ENCODE measurements at places on chromosomes 5 and 9. TPM values are rescaled to one million over a fixed set of nuclear protein-coding genes. Genes with fewer than 3 reads are reported as not detected.

DNA sequence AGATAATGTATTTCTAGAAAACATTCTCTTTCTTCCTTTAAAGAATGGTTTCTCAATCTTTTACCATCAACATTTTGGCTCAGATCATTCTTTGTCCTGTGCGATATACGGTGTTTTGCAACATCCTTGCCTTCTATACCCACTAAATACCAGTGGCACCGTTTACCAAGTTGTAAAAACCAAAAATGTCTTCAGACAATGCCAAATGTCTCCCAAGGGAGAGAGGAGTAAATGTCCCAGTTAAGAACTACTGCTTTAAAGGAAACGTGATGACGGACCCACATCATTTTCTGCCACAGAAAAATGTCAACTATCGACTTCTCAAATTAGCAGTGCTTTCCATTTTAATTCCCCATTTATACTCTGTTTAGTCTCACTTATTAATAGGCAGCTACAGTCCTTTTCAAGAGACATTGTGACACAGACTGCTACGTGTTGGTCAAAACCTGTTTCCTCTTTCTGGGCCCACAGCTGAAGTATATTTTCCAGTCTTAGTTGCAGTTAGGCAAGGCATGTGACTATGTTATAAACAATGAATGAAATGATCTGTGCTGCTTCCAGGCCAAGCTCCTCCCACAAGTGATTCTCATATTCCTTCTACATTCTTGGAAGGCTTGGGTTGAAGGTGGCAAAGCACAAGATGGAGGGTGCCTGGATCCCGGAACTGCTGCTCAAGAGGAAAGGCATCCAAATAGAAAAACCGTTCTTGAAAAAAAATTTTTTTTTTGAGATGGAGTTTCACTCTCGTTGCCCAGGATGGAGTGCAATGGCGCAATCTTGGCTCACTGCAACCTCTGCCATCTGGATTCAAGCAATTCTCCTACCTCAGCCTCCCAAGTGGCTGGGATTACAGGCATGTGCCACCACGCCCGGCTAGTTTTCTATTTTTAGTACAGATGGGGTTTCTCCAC is 8.8 kb downstream of the PRXL2C start:
- no peaks in the 10 kb centered on the region for H3K4me1 ChIP-seq
- H3K27me3 ChIP-seq: no peaks in the 10 kb centered on the region
- no peak overlapping the region for H3K4me3 ChIP-seq
- H3K27ac ChIP-seq: no peak overlapping the region
- DNase-seq: no peak

GRCh38 chr5:144598451-144599068 is 427.9 kb downstream of the KCTD16 start:
- H3K36me3 ChIP-seq: no peaks in the 10 kb centered on the region
- H3K4me3 ChIP-seq: no peak overlapping the region
- no peaks in the 10 kb centered on the region for H3K27me3 ChIP-seq
- H3K4me1 ChIP-seq: no peaks in the 10 kb centered on the region
- H3K27ac ChIP-seq: no peak overlapping the region

GRCh38 chr5:154741415-154741814 is 13.8 kb upstream of the LARP1 start:
- H3K27ac ChIP-seq: no peak overlapping the region
- H3K27me3 ChIP-seq: no peaks in the 10 kb centered on the region
- no peak overlapping the region for H3K4me3 ChIP-seq
- no peaks in the 10 kb centered on the region for H3K4me1 ChIP-seq

GRCh38 chr5:143552680-143553079 is 149.2 kb upstream of the NR3C1 start:
- H3K27me3 ChIP-seq: no peaks in the 10 kb centered on the region
- no peak for DNase-seq
- H3K4me1 ChIP-seq: no peaks in the 10 kb centered on the region

DNA sequence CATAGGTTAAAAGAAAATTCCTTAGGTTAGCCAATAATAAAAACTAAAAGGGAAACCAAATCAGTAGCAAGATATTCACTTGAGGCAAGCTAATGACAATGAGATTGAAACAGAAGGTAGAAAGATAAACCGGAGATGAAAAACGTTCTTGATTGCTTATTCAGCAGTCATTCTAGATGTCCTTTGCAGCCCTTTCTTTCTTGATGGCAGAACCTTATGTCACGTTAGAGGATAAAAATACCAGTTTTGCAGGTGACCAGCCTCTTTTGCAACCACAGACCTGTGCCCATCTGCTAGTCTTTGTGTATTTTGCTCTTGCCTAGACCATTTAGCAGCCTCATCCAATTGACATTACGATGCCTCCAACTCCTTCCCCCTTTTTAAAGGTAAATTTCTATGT is 337.8 kb downstream of the DMAC1 start:
- H3K4me1 ChIP-seq: no peaks in the 10 kb centered on the region
- no peak overlapping the region for H3K27ac ChIP-seq
- no peaks in the 10 kb centered on the region for H3K36me3 ChIP-seq
- no peak for DNase-seq
- H3K4me3 ChIP-seq: no peak overlapping the region

GRCh38 chr5:96125231-96125891 is 163.7 kb upstream of the ELL2 start:
- H3K4me1 ChIP-seq: peaks cover 2% of the 10 kb centered on the region
- no peaks in the 10 kb centered on the region for H3K36me3 ChIP-seq
- no peak for DNase-seq
- H3K4me3 ChIP-seq: no peak overlapping the region
- H3K27ac ChIP-seq: no peak overlapping the region

DNA sequence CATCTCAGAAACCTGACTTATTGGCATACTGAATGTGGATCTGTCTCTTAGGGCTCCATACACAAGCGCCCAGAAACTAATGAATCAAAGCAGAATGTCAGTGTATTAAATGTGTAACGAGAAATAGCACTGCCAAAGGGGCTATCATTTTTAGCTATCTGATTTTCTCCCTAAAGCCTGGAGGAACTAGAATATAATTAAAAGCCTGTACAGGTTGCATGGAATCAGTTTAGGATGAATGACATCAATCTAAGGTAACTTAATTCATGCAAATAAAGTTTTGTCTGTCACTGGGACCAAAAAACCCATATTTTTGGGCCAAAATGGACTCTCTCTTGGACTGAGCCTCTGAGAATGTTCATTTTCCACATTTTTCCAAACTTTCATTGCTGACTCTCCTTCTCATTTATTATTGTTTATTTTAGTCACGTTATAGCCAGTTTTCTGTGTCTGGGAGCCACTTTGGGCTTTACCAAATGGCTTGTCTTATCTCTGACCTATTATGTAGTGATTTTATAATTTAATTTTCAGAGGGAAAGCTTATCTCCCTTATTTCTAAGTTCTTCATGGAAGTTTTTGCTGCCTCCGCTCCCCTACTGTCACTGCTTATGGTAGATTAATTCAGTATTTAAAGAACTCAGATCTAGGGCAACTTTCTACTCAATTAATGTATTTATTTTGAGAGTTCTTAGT is 47.0 kb downstream of the PRR16 start:
- no peaks in the 10 kb centered on the region for H3K4me1 ChIP-seq
- no peaks in the 10 kb centered on the region for H3K27me3 ChIP-seq
- no peak overlapping the region for H3K4me3 ChIP-seq
- no peak for DNase-seq

DNA sequence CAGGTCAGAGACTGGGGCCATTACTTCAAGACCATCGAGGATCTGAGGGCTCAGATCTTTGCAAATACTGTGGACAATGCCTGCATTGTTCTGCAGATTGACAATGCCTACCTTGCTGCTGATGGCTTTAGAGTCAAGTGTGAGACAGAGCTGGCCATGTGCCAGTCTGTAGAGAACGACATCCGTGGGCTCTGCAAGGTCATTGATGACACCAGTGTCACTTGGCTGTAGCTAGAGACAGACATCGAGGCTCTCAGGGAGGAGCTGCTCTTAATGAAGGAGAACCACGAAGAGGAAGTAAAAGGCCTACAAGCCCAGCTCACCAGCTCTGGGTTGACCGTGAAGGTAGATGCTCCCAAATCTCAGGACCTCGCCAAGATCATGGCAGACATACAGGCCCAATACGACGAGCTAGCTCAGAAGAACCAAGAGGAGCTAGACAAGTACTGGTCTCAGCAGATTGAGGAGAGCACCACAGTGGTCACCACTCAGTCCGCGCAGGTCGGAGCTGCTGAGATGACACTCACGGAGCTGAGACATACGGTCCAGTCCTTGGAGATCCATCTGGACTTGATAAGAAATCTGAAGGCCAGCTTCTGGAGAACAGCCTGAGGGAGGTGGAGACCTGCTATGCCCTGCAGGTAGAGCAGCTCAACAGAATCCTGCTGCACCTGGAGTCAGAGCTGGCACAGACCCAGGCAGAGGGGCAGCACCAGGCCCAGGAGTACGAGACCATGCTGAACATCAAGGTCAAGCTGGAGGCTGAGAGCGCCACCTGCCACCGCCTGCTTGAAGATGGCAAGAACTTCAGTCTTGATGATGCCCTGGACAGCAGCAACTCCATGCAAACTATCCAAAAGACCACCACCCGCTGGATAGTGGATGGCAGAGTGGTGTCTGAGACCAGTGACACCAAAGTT is 9.3 kb downstream of the NIPBL start:
- H3K4me1 ChIP-seq: peaks cover 11% of the 10 kb centered on the region
- no peaks in the 10 kb centered on the region for H3K36me3 ChIP-seq

DNA sequence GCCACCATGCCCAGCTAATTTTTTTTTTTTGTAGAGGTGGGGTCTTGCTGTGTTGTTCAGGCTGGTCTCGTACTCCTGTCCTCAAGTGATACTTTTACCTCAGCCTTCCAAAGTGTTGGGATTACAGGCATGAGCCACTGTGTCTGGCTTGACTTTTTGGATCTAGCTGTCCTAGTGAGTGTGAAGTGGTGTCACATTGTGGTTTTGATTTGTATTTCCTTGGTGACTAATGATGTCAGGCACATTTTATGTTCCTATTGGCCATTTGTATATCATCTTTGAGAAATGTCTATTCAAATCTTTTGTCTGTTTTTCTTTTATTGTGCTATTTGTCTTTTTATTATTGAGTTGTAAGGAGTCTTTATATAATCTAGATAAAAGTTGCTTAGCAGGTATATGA is 53.5 kb upstream of the MCCC2 start:
- DNase-seq: no peak
- no peaks in the 10 kb centered on the region for H3K4me1 ChIP-seq
- no peak overlapping the region for H3K4me3 ChIP-seq
- no peak overlapping the region for H3K27ac ChIP-seq
- H3K27me3 ChIP-seq: no peaks in the 10 kb centered on the region

- no peak overlapping the region for H3K4me3 ChIP-seq
- no peaks in the 10 kb centered on the region for H3K36me3 ChIP-seq
- no peak for DNase-seq
- H3K4me1 ChIP-seq: no peaks in the 10 kb centered on the region
- H3K27me3 ChIP-seq: no peaks in the 10 kb centered on the region
Observed at GRCh38 chr5:125528881-125529280, 782.4 kb upstream of the ZNF608 start.

GRCh38 chr5:28117273-28117672 is 1078.9 kb upstream of the CDH9 start:
- H3K36me3 ChIP-seq: no peaks in the 10 kb centered on the region
- H3K4me3 ChIP-seq: no peak overlapping the region
- DNase-seq: no peak
- H3K4me1 ChIP-seq: no peaks in the 10 kb centered on the region
- no peaks in the 10 kb centered on the region for H3K27me3 ChIP-seq

GRCh38 chr9:114401344-114401743 is 13.6 kb upstream of the AKNA start:
- no peak overlapping the region for H3K4me3 ChIP-seq
- H3K4me1 ChIP-seq: peaks cover 5% of the 10 kb centered on the region
- no peak for DNase-seq
- H3K27me3 ChIP-seq: no peaks in the 10 kb centered on the region

- H3K27me3 ChIP-seq: no peaks in the 10 kb centered on the region
- H3K4me1 ChIP-seq: no peaks in the 10 kb centered on the region
- no peaks in the 10 kb centered on the region for H3K36me3 ChIP-seq
- H3K27ac ChIP-seq: no peak overlapping the region
- no peak for DNase-seq
Observed at GRCh38 chr5:51495672-51496071, 112.4 kb downstream of the ISL1 start.

DNA sequence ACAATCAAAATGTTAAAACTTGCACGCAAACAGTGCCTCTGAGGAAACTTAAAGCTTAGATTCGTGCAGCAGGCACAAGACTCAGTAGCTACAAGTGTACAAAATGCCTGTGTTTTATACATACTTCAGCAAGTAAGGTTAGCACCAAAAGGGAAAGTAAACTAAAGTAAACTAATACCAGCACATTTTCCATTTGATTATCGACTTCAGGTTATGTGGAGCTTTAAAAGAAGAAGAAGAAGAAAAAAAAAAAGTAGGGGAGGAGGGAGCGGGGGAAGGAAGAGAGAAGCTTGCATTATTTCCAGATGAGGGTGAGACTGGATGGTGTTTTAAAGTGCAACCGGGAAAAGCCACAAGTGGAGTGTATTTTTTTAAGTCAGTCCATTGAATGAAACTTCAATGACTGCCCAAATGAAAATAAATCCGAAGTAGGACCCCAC is 596 bp upstream of the ADAMTS6 start:
- H3K4me3 ChIP-seq: peak overlapping the region; percentile 58
- H3K36me3 ChIP-seq: no peaks in the 10 kb centered on the region
- no peaks in the 10 kb centered on the region for H3K4me1 ChIP-seq
- DNase-seq: no peak
- peak overlapping the region; percentile 67 for H3K27ac ChIP-seq
- H3K27me3 ChIP-seq: no peaks in the 10 kb centered on the region

- no peak for DNase-seq
- H3K4me3 ChIP-seq: no peak overlapping the region
- no peaks in the 10 kb centered on the region for H3K27me3 ChIP-seq
- no peak overlapping the region for H3K27ac ChIP-seq
- no peaks in the 10 kb centered on the region for H3K4me1 ChIP-seq
Observed at GRCh38 chr5:44372028-44372427, 17.2 kb downstream of the FGF10 start.

DNA sequence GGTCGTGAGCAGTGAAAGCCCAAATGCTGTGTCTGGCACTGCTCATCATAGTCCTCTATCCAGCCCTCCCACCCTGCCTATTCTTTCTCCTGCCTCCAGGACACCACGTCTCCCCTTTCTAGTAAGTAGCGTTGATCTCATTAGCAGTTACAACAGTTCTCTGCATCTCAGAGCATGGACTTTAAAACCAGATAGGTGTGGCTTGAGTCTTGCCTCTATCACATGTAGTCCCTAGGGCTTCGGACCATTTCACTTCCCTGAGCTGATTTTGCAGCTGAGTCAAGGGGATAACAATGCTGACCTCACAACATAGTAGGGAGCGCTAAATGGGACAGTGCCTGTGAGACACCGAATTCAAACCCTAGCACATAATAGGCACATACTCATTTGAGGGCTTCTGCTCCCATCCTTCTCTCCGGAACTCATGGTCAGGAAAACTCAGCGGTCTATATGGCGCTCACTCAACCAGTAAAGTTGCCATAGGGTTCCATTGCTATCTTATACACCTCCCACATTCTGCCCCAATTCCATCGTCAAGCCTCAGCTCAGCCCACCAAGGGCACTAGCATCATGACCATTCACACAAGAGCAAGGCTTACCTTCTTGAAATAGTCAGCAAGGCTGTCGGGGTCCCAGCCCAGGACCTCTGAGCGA is 515 bp downstream of the LCP2 start:
- no peak for DNase-seq
- H3K4me1 ChIP-seq: peaks cover 2% of the 10 kb centered on the region
- H3K27ac ChIP-seq: no peak overlapping the region

The AQP3 gene
- total RNA-seq: 9.9 TPM

The PCDHGA10 gene
- total RNA-seq: 6.3 TPM

The NAIP gene
- total RNA-seq: 8.4 TPM

The PCDHA4 gene
- total RNA-seq: 0.80 TPM

The GLRX gene
- 16.0 TPM for total RNA-seq

The KIF12 gene
- 17.8 TPM for total RNA-seq

The RNF183 gene
- total RNA-seq: 1.3 TPM
